ENCODE measurements at places on chromosomes 4 and X. TPM values are rescaled to one million over a fixed set of nuclear protein-coding genes. Genes with fewer than 3 reads are reported as not detected.

GRCh38 chrX:35842674-35843073 lies 44.5 kb downstream of the MAGEB16 start:
- H3K4me1 ChIP-seq, result no peaks in the 10 kb centered on the region
- no peaks in the 10 kb centered on the region for H3K36me3 ChIP-seq
- H3K27ac ChIP-seq, result no peak overlapping the region
- DNase-seq, result no peak
- no peaks in the 10 kb centered on the region for H3K27me3 ChIP-seq

GRCh38 chr4:74042681-74043080 lies 4.2 kb upstream of the CXCL3 start:
- H3K4me3 ChIP-seq, result no peak overlapping the region
- no peak for DNase-seq
- no peaks in the 10 kb centered on the region for H3K36me3 ChIP-seq
- H3K4me1 ChIP-seq, result peaks cover 2% of the 10 kb centered on the region
- no peaks in the 10 kb centered on the region for H3K27me3 ChIP-seq

- no peaks in the 10 kb centered on the region for H3K36me3 ChIP-seq
- no peak overlapping the region for H3K4me3 ChIP-seq
- H3K4me1 ChIP-seq, result no peaks in the 10 kb centered on the region
Observed at GRCh38 chrX:100299559-100299958, 110.5 kb downstream of the PCDH19 start.

DNA sequence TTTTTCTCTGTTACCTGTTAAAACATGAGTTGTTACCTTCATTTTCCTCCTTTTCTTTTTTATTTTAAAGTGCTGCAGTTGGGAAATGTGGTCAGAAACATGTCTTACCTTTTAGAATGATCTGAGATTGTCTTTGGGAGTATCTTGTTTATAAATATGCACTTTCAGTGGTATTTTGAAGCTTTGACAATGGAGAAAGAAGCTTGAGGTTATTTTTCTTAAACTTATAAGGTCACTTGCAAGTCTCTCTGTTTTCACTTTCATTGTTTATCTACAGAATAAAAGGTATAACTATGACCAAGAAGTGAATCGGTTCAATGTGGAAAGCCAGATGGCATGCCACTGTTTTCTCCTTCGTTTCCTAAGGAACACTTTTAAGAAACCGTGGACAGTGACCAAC lies 167.5 kb upstream of the SLC7A11 start:
- no peak for DNase-seq
- H3K27ac ChIP-seq, result no peak overlapping the region
- no peaks in the 10 kb centered on the region for H3K27me3 ChIP-seq
- H3K36me3 ChIP-seq, result no peaks in the 10 kb centered on the region
- no peak overlapping the region for H3K4me3 ChIP-seq

DNA sequence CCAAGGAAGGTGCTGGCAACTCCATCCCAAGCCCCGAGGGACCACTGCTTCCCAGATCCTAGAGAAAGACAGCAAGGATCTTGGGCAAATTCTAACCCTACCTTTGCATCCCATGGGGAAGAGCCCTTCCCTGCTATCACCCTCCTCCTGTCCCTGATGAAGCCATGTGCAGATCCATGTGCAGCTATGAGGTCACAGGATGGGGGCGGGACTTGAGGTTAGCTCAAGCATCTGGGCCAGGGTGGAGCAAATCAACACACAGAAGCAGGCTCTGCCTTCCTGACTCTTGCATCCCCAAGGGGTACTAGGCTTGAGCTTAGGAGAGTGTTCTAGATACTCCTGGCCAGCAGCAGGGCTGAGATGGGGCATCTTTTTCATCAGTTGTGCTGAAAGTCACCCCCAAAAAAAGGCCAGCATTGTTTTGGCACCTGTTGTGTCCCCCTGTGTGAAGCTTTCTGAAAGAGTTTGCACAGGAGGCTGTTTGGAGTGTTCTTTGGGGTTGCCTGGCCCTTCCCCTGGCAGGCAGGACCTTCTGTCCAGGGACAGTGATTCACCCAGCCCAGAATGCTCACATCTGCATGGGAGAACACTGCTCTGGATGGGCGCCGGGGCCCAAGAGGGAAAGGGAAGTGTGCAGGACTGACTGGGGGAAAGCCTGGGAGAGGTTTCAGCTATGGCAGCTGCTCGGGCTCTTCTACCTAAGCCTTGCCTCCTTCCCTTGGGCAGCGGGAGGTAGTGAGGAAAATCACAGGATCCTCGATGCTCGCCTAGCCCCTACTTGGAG lies 50.8 kb downstream of the PRPS1 start:
- H3K4me3 ChIP-seq, result no peak overlapping the region
- DNase-seq, result peak; percentile 54
- H3K27ac ChIP-seq, result no peak overlapping the region
- no peaks in the 10 kb centered on the region for H3K36me3 ChIP-seq
- no peaks in the 10 kb centered on the region for H3K27me3 ChIP-seq

DNA sequence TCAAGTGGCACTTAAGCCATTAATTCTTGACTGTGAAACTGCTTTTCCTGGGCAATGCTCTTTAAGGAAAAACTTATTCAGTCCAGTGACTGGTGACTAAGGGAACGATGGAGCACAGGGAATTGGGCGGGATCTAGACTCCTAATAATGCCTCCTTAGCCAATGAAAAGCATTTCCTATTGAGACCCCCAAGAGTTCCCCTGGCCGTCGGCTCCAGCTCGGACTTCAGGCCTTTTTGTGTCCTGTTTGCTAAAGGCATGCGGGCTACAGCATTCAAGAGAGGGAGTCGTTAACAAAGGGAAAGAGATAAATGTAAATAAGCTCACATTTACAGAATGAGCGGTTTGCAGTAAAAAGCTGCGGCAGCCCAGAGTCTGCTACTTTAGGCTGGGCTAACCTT lies at the start of gene LPAR4:
TSS of gene LPAR4 (plus strand) at position 232 of the 400 bp plus-strand sequence. CDS start 7,150 bp downstream, outside the sequence.
- H3K4me3 ChIP-seq, result peak within 1 kb of the TSS; percentile 6
- no peaks in the 10 kb centered on the region for H3K36me3 ChIP-seq
- no peak within 1 kb of the TSS for H3K27ac ChIP-seq

GRCh38 chr4:119132306-119132705 lies 3.3 kb upstream of the MYOZ2 start:
- no peaks in the 10 kb centered on the region for H3K27me3 ChIP-seq
- DNase-seq, result no peak
- no peak overlapping the region for H3K27ac ChIP-seq

GRCh38 chr4:186151499-186151898 lies 39.9 kb upstream of the CYP4V2 start:
- no peaks in the 10 kb centered on the region for H3K4me1 ChIP-seq
- no peak overlapping the region for H3K4me3 ChIP-seq
- no peak for DNase-seq
- no peaks in the 10 kb centered on the region for H3K36me3 ChIP-seq
- H3K27ac ChIP-seq, result no peak overlapping the region
- no peaks in the 10 kb centered on the region for H3K27me3 ChIP-seq

- no peak overlapping the region for H3K4me3 ChIP-seq
Observed at GRCh38 chr4:128310266-128310697, 22.7 kb upstream of the PGRMC2 start.

DNA sequence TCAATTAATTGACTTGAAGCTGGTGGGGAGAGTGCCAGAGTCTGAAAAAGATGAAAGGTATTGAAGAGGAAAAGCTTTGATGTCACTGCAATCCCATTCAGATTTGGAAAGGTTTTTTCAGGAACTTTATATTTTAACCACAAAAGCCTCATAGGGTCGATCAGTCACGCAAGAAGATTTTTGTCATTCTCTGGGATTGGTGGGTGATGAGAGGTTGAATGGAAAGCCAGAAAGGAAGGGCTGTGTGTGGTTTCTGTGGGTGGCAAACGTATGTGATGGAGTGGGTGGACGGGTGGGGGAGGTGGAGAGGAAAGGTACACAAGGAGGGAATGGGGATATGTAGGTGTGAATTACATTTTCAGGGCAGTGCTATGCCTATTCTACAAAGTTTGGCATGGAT lies 173.8 kb upstream of the SCML1 start:
- H3K4me1 ChIP-seq, result no peaks in the 10 kb centered on the region
- H3K36me3 ChIP-seq, result no peaks in the 10 kb centered on the region
- no peaks in the 10 kb centered on the region for H3K27me3 ChIP-seq

GRCh38 chrX:130086447-130087206 lies 23.7 kb downstream of the ELF4 start:
- H3K36me3 ChIP-seq, result no peaks in the 10 kb centered on the region
- no peak overlapping the region for H3K4me3 ChIP-seq
- no peak overlapping the region for H3K27ac ChIP-seq
- no peak for DNase-seq

DNA sequence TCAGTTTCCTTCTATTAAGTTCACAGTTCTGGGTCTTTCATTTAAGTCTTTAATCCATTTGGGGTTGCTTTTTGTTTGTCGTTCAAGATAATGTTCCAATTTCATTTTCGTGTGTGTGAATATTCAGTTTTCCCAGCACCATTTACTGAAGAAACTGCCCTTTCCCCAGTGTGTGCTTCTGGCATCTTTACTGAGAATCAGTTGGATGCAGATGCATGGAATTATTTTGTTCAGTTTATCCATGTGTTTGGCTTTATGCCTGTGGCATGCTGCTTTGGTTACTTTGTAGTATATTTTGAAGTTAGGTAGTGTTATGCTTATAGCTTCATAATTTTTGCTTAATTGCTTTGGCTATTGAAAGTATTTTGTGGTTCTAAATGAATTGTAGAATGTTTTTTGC lies 163.8 kb upstream of the HDX start:
- H3K27me3 ChIP-seq, result no peaks in the 10 kb centered on the region
- no peak overlapping the region for H3K27ac ChIP-seq
- H3K4me3 ChIP-seq, result no peak overlapping the region
- DNase-seq, result no peak
- no peaks in the 10 kb centered on the region for H3K36me3 ChIP-seq

DNA sequence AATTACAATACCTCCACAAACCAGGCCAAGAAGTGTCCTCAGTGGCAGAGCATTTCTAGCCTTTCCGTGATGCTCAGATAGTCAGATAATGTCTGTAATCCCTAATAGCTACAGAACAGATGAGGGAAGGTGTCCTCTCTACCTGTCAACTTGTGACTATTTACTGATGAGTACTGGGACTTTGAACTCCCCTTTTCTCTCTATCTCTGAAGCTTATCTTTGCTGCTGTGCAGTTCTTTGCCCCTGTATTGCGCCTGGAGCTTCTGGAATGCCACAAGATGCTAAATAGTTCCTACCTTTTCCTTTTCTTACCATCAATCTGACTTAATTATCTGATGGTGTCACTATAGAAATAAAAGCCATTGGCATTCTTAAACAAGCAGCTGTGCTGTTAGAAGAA lies 30.5 kb downstream of the FGF2 start:
- peaks cover 4% of the 10 kb centered on the region for H3K4me1 ChIP-seq
- no peak for DNase-seq
- no peak overlapping the region for H3K27ac ChIP-seq
- H3K4me3 ChIP-seq, result no peak overlapping the region
- H3K36me3 ChIP-seq, result no peaks in the 10 kb centered on the region
- no peaks in the 10 kb centered on the region for H3K27me3 ChIP-seq

DNA sequence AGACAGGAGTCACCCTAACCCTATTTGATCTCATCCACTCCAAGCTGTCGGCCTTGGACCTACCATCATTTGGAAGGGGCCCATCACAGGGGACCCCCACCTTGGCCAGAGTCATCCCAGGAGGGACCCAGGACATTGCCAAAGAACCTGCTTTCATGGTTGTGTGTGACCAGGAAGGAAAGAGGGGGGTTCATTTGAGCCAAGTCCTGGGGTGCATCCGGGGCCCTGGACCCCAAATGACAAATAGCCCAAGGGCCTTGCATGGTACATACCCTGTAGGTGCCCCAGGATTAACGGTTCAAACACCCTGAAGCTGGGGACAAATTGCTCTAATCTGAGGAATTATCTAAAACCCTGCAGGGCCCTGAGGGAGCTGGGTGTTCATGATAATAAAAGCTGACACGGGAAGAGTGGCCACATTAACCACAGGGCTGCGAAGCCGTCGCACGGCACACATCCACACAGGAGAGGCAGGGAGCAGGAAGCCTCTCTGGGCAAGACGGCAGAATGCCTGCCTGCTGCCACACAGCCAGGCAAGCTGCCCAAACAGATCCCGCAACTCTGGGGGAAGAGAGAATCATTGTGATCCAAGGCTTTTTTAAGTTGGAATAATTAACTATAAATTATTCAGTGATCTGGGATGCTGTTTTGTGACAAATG lies 28.2 kb upstream of the PPP2R2C start:
- no peaks in the 10 kb centered on the region for H3K27me3 ChIP-seq
- H3K36me3 ChIP-seq, result no peaks in the 10 kb centered on the region
- H3K27ac ChIP-seq, result no peak overlapping the region
- no peaks in the 10 kb centered on the region for H3K4me1 ChIP-seq
- DNase-seq, result no peak

GRCh38 chr4:16785793-16786527 lies 112.5 kb downstream of the LDB2 start:
- peaks cover 2% of the 10 kb centered on the region for H3K4me1 ChIP-seq
- H3K4me3 ChIP-seq, result no peak overlapping the region
- H3K36me3 ChIP-seq, result no peaks in the 10 kb centered on the region
- H3K27ac ChIP-seq, result no peak overlapping the region
- H3K27me3 ChIP-seq, result no peaks in the 10 kb centered on the region

GRCh38 chrX:97334850-97335249 lies 451.1 kb downstream of the RPA4 start:
- H3K27me3 ChIP-seq, result no peaks in the 10 kb centered on the region
- no peaks in the 10 kb centered on the region for H3K4me1 ChIP-seq
- no peaks in the 10 kb centered on the region for H3K36me3 ChIP-seq
- H3K4me3 ChIP-seq, result no peak overlapping the region
- no peak for DNase-seq

DNA sequence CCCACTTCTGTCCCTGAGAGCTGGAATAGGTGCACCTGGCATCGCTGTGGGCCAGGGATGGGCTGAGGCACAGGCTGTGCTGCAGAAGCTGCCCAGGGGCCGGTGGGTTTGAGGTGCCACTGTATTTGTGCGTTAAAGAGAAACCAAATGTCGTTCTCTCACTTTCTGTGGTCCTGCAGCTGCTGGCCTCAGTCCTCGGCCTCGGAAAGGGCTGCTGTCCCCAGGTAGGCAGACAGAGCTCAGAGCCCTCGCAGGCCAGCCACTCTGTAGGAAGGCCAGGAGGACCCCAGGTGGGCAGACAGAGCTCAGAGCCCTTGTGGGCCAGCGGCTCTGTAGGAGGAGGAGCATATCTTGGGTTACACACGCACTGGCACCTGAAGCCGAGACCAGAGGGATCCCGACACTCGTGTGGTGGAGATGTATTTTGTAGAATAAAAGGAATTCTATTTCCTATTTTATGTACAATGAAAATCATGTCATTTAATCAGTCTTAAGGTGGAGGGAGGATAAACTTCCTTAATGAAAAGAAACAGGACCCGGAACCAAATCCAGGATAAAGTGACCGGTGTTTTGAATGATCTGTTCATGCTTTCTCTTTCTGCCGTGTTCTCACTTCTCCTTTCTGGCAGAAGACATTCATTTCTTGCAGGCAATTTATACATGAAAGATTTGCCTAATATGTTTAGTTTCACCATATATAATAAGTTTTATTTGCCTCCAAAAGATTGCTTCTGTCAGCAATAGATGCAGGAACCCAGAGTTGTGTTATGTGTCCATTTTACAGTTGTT lies 54.4 kb upstream of the HGFAC start:
- peaks cover 8% of the 10 kb centered on the region for H3K4me1 ChIP-seq
- H3K27ac ChIP-seq, result no peak overlapping the region
- DNase-seq, result no peak
- no peaks in the 10 kb centered on the region for H3K27me3 ChIP-seq
- H3K36me3 ChIP-seq, result no peaks in the 10 kb centered on the region

The CCDC158 gene
- 0.02 TPM for polyA plus RNA-seq

The P2RY4 gene
- polyA plus RNA-seq, result 0.10 TPM

The SPANXC gene
- polyA plus RNA-seq, result not detected

The ODAPH gene
- polyA plus RNA-seq, result not detected
